ENCODE measurements at places on chromosomes 3 and 15. TPM values are rescaled to one million over a fixed set of nuclear protein-coding genes. Genes with fewer than 3 reads are reported as not detected.

- DNase-seq: no peak
- no peaks in the 10 kb centered on the region for H3K36me3 ChIP-seq
- H3K4me1 ChIP-seq: no peaks in the 10 kb centered on the region
These were observed 19.4 kb upstream of the ADAMTS7 start for GRCh38 chr15:78830514-78831228.

- H3K4me1 ChIP-seq: no peaks in the 10 kb centered on the region
- H3K27me3 ChIP-seq: no peaks in the 10 kb centered on the region
- H3K27ac ChIP-seq: no peak overlapping the region
- no peak for DNase-seq
These were observed 142.8 kb downstream of the OCA2 start for GRCh38 chr15:27956285-27956684.

- no peak for DNase-seq
- no peaks in the 10 kb centered on the region for H3K36me3 ChIP-seq
- H3K4me1 ChIP-seq: no peaks in the 10 kb centered on the region
- no peak overlapping the region for H3K4me3 ChIP-seq
These were observed 88.5 kb downstream of the MYLK start for GRCh38 chr3:123795471-123796251.

GRCh38 chr15:65371976-65372786, 5.6 kb downstream of the IGDCC3 start:
- DNase-seq: no peak
- H3K36me3 ChIP-seq: no peaks in the 10 kb centered on the region
- no peak overlapping the region for H3K27ac ChIP-seq

DNA sequence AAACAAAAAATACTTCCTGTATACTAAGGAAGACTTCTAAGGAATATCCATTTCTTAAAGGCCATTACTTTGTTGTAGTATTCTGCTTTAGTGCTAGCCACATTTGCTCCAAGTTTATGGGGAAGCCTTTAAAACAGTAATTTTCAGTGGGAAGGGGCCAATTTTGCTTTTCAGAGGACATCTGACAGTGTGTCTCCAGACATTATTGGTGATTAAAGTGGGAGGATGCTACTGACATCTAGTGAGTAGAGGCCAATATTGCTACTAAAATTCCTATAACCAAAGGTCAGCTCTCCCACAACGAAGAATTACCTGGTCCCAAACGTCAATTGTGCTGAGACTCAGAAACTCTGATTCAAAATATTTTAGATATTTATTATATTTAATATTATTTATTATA, 24.8 kb downstream of the SLC28A2 start:
- H3K4me1 ChIP-seq: peaks cover 5% of the 10 kb centered on the region
- H3K36me3 ChIP-seq: no peaks in the 10 kb centered on the region
- no peaks in the 10 kb centered on the region for H3K27me3 ChIP-seq

- no peaks in the 10 kb centered on the region for H3K36me3 ChIP-seq
- H3K27ac ChIP-seq: no peak overlapping the region
- no peak for DNase-seq
- no peaks in the 10 kb centered on the region for H3K27me3 ChIP-seq
- H3K4me1 ChIP-seq: no peaks in the 10 kb centered on the region
- H3K4me3 ChIP-seq: no peak overlapping the region
These were observed 63.2 kb downstream of the PDZRN3 start for GRCh38 chr3:73561494-73561893.

DNA sequence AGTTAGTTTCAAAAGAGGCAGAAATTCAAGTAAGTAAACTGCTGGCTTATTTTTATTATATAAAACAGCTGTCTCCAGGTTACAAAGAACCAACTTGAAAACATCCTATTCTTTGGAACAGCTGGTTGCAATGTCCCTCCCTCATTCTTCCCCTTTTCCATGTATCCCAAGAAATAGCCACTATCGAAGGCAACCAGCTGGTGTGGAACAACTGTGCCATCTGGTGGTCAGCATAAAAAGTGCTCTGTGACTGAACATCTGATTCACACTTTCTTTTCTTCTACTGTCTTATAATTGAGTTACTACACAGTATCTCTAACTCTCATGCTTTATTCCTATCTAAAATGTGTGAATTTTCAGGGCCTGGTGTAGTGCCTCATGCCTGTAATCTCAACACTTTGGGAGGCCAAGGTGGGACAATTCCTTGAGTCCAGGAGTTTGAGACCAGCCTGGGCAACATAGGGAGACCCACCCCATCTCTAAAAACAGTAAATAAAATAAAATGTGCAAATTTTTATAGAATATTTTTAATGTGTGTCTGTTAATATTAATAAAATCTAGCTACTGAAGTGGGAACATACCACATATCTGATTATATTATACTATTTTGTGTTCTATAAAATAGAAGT, 9.6 kb downstream of the OSBPL11 start:
- DNase-seq: peak; percentile 28
- H3K4me3 ChIP-seq: no peak overlapping the region
- no peak overlapping the region for H3K27ac ChIP-seq
- H3K27me3 ChIP-seq: no peaks in the 10 kb centered on the region

Gene OIP5
- 19.0 TPM for total RNA-seq

Gene TRANK1
- 12.7 TPM for total RNA-seq

Measured in CD8-positive, alpha-beta memory T cell (primary cell).